ENCODE measurements at places on chromosomes 2 and 18. TPM values are rescaled to one million over a fixed set of nuclear protein-coding genes. Genes with fewer than 3 reads are reported as not detected.
A peak's percentile ranks its signal among the peaks of the same experiment; 100 is the strongest.

The PLGLB2 gene
- polyA plus RNA-seq: 5.3 TPM

The GALNT13 gene
- polyA plus RNA-seq: 0.01 TPM

The GNAL gene
- polyA plus RNA-seq: 1.3 TPM

The HOXD12 gene
- not detected for polyA plus RNA-seq

GRCh38 chr2:120109186-120110061 lies 96.5 kb downstream of the EPB41L5 start:
- peak; percentile 6 for DNase-seq

DNA sequence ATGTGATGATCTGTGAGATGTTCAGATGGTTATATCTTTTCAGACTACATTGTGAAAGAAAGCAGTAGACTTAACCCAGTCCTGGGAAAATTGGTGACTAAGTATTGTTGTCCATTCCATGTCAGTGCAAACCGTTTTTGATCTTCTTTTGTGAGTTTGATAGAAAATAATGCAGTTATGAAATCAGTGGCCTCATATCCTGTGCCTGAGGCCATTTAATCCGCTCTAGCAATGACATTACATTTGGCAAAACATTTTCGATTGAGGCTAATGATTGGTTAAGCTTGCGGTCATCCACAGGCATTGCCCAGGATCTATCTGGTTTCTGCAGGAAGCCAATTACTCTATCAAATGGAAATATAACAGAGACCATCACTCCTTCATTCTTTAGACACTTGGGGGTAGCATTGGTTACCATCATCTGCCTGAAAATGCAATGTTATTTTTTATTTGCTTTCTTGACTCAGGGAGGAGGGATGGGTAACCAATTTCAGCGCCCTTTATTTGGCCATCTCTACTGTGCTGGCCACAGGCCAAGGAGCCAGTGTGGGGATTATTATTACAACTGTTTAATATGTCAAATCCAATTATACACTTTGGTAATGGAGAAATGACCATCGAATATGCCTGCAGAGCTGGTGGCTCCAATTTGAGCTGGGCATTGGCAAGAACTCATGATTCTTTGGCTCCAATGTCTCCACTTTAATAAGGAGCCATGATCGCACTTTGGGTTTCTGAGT lies 33.6 kb downstream of the TRIB2 start:
- no peak for DNase-seq

- no peak for DNase-seq
These were observed 6.3 kb upstream of the INO80D start for GRCh38 chr2:206092297-206092696.
